HCT116 (cell line): ENCODE measurements at places on chromosomes 1 and 21. TPM values are rescaled to one million over a fixed set of nuclear protein-coding genes. Genes with fewer than 3 reads are reported as not detected.

The RXFP4 gene
- total RNA-seq, result 0.20 TPM

The SPRR2B gene
- not detected for total RNA-seq

The SPATA45 gene
- total RNA-seq, result not detected

The CACNA1S gene
- total RNA-seq, result not detected

The FMN2 gene
- not detected for total RNA-seq

The GBP7 gene
- not detected for total RNA-seq

The C1orf185 gene
- total RNA-seq, result not detected

The TNFRSF8 gene
- 0.17 TPM for total RNA-seq

The NUP210L gene
- 0.10 TPM for total RNA-seq

The ACOT11 gene
- total RNA-seq, result 31.1 TPM

The EFNA3 gene
- total RNA-seq, result 20.4 TPM

The NECTIN4 gene
- 3.3 TPM for total RNA-seq

The SDCCAG8 gene
- total RNA-seq, result 38.2 TPM

The SAMD11 gene
- total RNA-seq, result 11.5 TPM

The LTN1 gene
- 8.7 TPM for total RNA-seq

The DMBX1 gene
- 4.3 TPM for total RNA-seq

The PFKFB2 gene
- 13.9 TPM for total RNA-seq

The MTMR11 gene
- total RNA-seq, result 10.5 TPM

The NCF2 gene
- total RNA-seq, result 0.25 TPM

The GPR37L1 gene
- 0.10 TPM for total RNA-seq

The RGS13 gene
- total RNA-seq, result not detected

The USP25 gene
- 33.6 TPM for total RNA-seq

The RGS4 gene
- not detected for total RNA-seq

The PRAMEF12 gene
- not detected for total RNA-seq

The MCOLN3 gene
- 10.7 TPM for total RNA-seq

The RGS16 gene
- total RNA-seq, result 6.5 TPM

The SLC26A9 gene
- not detected for total RNA-seq

The NPPB gene
- not detected for total RNA-seq

The TMCO4 gene
- total RNA-seq, result 12.7 TPM

The HSD3B2 gene
- total RNA-seq, result 1.4 TPM

The NPR1 gene
- total RNA-seq, result 0.07 TPM

The CNR2 gene
- 0.05 TPM for total RNA-seq

The GBP6 gene
- total RNA-seq, result not detected

The LMNA gene
- 528 TPM for total RNA-seq

The OLFML3 gene
- total RNA-seq, result 0.25 TPM

The LCE5A gene
- not detected for total RNA-seq

The GCSAML gene
- total RNA-seq, result not detected

The RGS18 gene
- not detected for total RNA-seq

The TIPRL gene
- 36.4 TPM for total RNA-seq

The SLC9C2 gene
- not detected for total RNA-seq

The SUSD4 gene
- 0.59 TPM for total RNA-seq

The HFM1 gene
- 0.07 TPM for total RNA-seq

The CDC7 gene
- total RNA-seq, result 24.5 TPM

The TNFRSF1B gene
- 0.61 TPM for total RNA-seq

The SPRR1B gene
- 0.66 TPM for total RNA-seq

The RSPO1 gene
- total RNA-seq, result 0.15 TPM

The FMO1 gene
- total RNA-seq, result not detected

The TMPRSS2 gene
- total RNA-seq, result 1.1 TPM

The EPHA2 gene
- total RNA-seq, result 164 TPM

The OPRD1 gene
- total RNA-seq, result not detected

The NBPF19 gene
- total RNA-seq, result 11.6 TPM

The BGLAP gene
- total RNA-seq, result 1.4 TPM

The HES2 gene
- 8.4 TPM for total RNA-seq

The TCHH gene
- total RNA-seq, result 0.02 TPM

The DVL1 gene
- 160 TPM for total RNA-seq

The PHC2 gene
- 176 TPM for total RNA-seq
